MCF 10A (cell line): ENCODE measurements at places on chromosomes 16 and 17.

GRCh38 chr17:64277831-64278562 is 14.9 kb upstream of the TEX2 start:
- no peak for DNase-seq

DNA sequence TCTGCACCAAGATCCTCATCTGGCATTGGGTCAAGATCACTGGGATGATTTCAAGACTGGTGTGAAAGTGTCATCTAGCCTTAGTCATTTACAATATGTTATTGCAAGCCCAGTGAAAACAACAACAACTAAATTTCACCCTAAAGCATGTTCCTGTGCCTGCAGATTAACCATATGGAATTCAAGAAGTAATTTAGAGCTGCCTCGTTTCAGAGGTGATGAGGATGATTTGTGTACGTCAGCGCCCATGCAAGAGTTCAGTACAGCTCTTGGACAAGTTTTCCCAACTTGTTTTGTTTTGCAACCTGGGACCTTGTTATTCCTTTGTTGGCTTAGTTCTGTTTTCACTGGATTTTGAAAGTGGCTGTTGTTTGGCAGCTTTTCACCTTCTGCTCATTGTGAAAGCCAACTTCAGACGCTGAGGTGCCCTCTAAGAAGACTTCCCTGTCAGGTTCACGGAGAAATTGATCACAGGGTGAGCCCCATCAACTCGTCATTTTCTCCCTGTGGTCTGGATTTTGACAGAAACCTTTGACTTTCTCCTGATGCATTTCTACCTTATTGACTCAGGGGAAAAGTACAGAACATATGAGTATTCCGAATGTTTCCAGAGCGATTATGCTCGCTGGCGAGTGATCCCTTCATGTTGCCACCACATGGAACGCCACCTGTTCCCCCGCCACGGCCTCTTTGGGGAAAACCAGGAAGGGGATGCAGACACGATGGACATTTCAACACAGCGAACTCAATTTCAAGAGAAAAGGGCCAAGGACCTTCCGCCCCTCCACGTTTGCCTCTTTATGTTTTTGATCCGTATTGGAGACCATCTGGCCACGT is 85.6 kb downstream of the FOXL1 start:
- peak; percentile 96 for DNase-seq

DNA sequence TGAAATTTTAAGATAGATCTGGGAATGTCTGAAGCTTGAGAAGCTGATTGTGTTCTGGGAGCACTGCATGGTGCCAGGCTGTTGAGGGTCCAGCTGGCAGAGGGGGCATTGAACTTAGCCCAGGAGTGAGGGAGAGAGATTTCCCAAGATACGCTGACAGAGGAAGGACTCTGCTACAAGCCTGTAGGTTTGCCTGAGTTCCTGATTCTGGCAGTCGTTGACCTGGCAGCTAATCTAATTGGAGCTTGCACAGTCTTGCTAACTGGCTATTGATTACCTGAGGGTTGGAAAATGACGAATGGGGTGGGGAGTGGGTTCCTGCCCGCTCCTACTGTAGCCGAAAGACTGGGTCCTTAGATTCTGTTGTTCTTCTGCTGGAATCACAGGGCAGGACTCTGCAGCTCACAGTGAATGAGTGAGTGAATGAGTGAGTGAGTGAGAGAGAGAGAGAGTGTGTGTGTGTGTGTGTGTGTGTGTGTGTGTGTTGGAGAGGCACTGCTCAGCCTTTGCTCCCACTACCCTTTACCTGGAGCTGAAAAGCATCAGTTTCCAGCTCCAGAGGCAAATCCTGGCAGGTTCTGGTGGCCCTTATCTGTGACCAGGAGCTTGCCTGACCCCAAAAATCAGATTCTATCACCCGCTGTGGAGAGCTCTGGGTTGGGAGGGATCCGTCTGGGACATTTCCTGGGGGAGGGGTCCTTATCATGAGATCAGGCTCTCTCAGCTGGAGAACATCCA is 16.7 kb downstream of the CTRL start:
- no peak for DNase-seq

DNA sequence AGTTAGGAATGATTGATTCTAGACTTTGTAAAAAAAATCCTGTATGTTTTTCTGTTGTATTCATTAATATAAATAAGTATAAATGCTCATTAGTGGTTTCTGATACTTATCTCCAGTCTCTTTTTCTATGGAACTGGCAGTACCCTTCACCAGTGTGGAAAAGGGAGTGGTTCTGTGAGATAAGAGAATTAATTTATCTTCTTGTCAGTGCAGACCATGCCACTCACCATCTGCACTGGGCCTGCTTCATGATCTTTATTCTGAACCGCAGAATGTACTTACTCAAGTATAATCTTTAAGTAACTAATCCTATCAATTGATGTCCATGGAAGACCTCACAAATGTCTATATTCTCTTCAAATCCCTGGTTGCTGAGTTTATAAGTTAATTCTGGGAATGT is 836.1 kb upstream of the CDH8 start:
- DNase-seq: no peak

- DNase-seq: no peak
These were observed 4.4 kb downstream of the TRAP1 start for GRCh38 chr16:3712861-3713372.

DNA sequence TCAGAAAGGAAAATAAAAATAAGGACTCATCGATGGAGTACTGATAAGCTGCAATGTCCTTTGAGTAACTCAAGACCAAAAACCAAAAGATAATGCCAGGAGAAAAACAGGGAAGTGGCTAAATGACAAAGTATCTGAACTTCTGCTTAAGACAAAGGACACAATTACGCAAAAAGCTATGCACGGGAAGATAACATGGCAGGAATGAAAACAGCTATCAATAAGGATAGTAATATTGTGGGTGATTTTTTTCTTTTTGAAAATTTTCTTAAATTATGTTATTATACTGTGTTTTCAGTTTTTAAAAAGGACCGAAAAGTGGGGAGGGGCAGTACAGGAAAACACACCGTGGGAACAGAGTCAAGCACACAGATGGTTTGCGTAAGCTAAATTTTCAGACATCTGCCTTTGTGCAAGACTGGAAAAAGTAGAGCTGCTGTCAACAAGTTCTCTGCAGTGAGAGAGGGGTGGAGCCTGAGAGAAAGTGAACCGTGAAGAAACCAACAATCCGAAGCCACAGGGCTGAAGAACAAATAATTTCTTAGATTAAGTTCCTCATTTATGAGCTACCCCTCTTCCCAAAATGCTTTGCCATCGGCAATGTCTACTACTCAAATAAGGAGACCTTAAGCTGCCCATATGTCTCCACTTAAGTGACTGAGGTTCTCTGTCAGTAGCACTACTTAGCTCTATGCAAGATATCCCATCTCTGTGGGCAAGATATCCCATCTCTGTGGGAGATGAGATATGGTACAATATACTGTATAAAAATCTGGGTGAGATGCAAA is 99.9 kb upstream of the CORO6 start:
- peak; percentile 10 for DNase-seq

GRCh38 chr17:2894782-2895181 is 98.5 kb downstream of the RAP1GAP2 start:
- no peak for DNase-seq

- no peak for DNase-seq
These were observed 8.7 kb downstream of the GSE1 start for GRCh38 chr16:85621698-85622428.

GRCh38 chr16:49061137-49061714 is 220.4 kb downstream of the CBLN1 start:
- DNase-seq: no peak

DNA sequence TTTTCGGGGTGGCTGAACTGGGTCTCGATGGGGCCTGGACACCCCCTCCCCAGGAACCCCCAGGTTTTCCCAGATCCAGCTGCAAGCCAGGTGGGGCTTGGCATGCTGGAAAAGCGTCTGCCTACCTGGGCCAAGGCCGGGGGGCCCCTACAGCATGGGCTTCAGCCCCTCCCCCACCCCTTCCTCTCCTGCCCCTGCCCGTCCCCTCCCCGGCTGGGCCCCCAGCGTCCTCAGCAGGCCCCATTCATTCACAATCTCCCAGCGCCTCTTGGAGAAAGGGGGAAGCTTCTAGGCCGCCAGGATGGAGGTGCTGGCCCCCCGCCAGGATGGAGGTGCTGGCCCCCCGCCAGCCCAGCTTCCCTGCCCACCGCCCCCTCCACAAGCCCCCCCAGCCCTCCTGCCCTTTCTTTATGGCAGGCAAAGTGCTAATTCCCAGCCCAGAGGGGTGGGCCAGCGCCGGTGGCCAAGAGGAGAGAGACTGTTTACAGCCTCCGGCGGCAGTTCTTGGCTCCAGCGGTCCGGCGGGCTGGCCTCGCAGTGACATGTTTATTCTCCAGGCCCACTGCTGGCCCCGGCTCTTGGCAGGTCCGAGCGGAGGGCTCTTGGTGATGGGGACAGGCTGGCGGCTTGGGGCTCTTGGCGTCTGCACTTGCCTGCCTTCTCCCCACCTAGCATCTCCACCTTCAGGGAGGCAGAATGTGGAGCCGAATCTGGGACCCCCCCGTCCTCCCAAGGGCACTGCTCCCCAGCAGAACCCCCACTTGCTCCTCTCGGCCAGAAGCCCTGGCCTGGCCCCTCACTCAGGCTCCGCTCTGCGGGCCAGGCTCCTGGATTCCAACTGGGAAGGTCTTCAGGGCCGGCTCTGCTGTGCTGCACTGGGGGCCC is 94.4 kb upstream of the CIBAR2 start:
- no peak for DNase-seq

- no peak for DNase-seq
These were observed 13.8 kb downstream of the CPNE7 start for GRCh38 chr16:89589241-89589926.

DNA sequence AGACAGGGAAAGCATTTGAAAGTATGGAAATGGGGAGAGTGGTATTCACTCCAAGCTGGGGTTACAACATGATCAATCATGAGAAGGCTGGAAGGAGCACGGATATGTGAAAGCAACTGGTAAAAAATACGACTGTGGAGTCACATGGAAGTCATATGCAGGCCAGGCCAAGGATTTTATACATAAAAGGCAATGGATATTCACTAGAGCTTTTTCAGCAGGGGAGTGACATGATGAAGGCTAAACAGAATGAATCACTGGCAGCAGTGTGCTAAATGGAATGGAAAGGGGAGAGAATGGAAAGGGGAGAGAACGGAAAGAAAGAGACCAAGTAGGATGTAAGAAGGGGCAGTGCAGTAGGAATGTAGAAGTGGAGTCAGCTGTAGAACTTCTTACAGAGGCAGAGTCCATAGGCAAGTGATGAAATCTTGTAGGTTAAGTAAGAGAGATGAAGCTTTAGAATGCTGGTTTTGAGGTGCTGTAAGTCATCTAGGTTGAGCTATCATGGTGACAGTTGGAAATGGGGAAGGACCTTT is 13.0 kb upstream of the NETO2 start:
- no peak for DNase-seq

DNA sequence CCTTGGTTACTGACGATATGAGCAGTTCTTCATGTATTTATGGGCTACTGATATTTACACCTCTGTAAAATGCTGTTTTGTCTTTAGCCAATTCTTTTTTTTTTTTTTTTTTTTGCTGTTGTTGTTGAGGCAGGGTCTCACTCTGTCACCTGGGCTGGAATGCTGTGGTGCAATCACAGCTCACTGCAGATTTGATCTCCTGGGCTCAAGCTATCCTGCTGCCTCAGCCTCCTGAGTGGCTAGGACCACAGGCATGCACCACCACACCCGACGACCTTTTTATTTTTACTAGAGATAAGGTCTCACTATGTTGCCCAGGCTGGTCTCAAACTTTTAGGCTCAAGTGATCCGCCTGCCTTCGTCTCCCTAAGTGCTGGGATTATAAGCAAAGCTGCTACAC is 225.0 kb upstream of the AXIN2 start:
- DNase-seq: no peak

DNA sequence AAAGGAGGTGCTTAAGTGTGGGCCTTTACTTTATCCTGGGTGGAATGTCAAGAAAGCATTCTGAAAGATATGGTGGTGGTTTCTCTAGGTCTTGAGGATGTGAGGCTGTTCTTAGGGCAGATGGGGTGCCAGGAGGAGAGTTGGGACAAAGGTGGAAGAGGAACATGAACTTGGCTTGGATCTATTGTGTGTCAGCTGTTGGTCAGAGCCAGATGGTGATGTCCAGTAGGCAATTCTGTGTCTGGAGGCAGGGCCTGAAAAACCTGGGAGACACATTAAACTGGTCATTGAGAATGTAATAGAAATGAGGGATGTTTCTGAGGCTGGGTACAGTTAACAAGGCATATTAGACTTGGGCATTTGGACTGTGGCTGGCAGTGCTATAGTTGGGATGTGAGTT is 32.6 kb upstream of the RGS9 start:
- no peak for DNase-seq

DNA sequence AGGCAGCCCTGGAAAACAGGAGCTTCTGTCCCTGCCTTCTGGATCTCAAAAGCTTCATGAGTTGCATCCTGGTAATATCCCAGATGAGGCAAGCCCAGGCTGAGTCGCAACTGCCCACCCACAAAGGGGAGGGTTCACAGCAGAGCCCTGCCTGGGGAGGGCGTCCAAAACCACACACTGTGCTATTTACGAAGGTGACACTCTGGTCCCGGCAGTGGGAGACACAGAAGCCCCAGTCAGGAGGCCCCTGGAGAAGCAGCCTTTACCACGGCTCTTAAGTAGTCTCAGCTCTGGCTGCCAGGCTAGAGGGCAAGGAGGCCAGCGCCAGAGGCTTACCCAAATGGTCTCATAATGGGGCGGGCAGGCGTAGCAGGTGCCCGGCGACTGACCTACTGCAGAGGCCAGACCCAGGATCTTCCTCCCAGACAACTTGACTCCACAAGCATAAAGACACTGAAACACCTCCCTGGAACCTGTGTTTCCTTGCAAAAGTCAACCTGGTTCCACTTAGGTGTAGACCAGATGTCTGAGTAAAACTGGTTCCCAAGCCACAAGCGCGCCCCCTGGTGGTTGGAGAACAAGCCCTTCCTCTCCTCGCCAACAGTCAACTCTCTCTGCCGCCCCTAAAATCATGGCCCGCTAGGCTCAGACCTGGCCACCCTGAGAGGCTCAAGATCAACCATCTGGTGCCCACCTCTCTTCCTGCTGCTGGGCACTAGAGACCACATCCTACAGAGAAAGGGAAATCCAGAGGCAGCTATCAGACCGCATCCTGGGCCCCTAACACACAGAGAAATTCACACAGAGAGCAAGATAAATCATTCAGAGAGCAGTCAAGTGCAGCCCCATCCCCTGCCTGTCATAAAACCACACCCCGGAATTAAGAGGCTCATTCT is 5.2 kb downstream of the AXIN2 start:
- DNase-seq: peak; percentile 78

- no peak for DNase-seq
These were observed 39.7 kb upstream of the IRX3 start for GRCh38 chr16:54326266-54326662.

DNA sequence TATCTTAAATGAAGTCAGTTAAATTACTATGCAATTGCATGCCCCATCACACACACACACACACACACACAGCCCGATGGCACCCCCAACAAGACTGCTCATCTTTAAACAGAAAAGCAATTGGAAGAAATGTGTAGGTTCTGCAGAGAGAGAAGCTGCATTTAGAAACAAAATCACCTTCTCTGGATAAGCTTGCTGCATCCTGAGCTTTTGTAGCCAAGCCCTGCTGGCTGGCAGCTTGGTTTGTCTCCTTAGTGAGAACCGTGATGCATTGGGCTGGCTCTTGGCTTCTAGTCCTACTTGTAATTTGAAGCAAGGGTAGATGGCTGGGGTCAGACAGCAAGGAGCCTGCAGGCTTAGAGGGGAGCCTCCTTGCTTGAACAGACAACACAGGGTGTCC is 153.8 kb downstream of the SOX9 start:
- no peak for DNase-seq
